Kidney (tissue), 22 donors: ENCODE measurements at places on chromosomes 1 and 21.

DNA sequence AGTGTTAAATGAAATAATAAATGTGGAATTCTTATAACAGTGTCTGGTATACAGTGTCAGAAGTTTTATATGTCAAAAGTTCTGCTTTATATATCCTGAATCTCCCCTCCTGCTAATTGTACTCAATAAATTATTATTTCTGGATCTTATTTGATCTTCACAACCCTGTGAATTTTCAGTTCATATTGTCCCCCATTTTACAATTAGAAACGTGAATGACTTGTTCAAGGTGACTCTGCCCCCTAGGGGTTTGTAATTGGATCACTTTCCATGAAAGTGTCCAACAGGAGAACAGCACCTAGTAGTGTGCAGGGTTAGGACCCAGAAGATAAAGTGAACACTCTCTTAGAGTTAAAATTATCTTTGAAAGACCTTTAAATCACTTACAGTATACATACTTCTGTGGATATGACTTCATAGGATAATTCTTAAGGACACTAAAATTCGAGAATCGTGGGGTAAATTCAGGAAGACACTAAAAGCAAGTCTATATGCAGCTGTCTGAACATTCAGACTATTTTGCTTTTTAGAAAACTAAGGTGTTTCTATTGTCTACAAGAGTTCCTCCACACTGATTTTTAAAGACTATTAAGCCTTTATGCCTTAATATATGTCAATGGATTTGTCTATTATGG lies 4.5 kb upstream of the DDR2 start:
- DNase-seq, result no peak

- peak; percentile 62 for DNase-seq
These were observed 113.7 kb upstream of the SLC35F3 start for GRCh38 chr1:233790662-233791371.

- peak; percentile 62 for DNase-seq
These were observed 15.0 kb downstream of the C1orf52 start for GRCh38 chr1:85244271-85245061.

GRCh38 chr21:18545908-18546307 lies 142.3 kb upstream of the TMPRSS15 start:
- DNase-seq, result no peak

GRCh38 chr1:15103211-15103610 lies 50.3 kb upstream of the TMEM51 start:
- DNase-seq, result no peak

GRCh38 chr21:21200939-21201615 lies 202.9 kb downstream of the NCAM2 start:
- no peak for DNase-seq

DNA sequence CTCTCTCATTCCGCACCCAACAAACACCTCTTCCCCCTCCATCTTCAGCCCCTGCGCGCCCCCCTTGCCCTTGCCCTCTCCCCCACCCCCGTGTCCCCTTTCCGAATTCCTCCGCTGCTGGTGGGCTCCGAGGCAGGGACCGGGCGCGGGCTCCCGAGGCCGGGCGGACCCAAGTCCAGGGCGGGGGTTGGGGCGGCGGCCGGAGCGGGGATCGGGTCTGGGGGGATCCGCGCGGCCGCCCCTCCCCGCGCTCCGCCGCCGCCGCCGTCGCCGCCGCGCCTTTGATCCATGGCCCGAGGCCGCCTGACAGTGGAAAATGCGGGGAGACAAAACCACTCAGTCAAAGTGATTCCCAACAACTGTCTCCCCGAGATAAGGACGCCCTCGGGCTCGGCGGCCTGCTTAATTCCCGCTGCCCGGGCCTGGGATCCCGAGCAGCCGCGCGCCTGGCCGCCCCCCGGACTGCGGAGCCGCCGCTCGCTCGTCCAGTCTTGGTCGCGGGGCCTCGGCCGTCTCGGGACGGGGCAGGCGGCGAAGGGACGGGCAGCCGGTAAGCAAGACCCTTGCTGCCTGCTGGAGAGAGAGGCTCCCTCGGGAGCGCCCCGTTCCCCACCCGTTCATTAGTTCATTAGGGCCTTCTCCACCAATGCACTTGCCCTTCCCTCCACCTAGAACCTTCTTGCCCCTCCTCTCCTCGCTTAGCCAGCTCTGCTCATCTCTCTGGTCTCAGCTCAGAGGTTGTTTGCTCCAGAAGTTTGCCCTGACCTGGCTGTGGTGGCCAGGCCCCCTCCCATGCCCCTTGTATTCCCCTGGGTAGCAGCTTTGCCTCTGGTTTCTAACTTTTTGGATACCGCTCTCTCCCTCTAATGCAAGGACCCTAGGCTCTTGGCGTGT lies 86.4 kb downstream of the PAX7 start:
- DNase-seq, result no peak

- no peak for DNase-seq
These were observed 286.9 kb upstream of the ADGRL2 start for GRCh38 chr1:81513796-81514354.

- DNase-seq, result no peak
These were observed 1.9 kb downstream of the GPSM2 start for GRCh38 chr1:108878678-108879077.

DNA sequence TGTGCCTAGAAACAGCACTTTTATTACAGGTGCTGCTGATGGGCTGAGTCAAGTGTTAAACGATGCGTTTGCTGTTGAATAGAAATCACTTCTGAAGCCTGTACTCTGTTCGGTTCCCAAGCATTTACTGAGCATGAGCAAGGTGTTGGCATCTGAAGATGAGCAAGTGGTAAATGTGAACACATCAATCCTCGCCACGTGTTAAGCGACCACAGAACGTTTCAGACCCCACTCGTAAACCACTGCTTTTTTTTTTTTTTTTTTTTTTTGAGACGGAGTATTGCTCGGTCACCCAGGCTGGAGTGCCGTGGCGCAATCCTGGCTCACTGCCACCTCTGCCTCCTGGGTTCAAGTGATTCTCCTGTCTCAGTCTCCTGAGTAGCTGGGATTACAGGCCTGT lies 241.2 kb downstream of the SETD4 start:
- no peak for DNase-seq

DNA sequence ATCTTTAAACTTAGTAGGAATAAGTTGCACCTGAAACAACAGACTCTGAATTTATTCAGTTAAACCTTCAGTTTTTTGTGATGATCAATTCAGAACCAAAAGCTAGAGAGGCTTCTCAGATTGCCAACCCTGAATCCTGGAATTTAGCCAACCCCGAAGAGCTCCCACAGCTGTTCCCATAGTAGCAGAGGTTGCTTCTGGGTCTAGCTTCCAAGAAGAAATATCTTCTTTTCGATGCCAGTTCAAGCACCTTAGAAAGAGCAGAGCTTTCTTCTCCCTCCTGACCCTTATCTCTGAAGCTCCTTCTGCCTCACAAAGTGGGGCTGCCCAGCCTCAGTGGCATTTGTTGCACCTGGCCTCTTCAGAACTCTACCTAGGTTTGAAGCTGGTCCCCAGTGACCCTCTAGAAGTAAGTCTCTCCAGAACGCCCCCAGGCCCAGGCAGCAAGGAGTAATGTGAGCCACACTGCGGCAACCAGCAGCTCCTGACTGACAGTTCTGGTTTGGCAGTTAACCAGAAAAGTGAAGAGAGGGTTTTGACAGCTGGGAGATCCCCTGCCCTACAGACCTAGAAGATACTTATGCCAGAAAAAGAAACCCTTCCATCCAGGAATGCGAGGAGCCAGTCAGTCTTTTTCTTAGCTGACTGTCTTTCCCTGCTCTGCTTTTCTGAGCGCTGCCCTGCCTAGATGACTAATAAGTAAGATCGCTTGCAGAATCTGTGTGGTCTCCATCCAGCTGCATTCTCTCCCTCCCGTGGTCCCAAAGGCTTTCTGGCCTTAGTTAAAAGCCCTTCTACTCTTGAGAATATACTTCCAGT lies 165.9 kb downstream of the ADGRL4 start:
- DNase-seq, result no peak

DNA sequence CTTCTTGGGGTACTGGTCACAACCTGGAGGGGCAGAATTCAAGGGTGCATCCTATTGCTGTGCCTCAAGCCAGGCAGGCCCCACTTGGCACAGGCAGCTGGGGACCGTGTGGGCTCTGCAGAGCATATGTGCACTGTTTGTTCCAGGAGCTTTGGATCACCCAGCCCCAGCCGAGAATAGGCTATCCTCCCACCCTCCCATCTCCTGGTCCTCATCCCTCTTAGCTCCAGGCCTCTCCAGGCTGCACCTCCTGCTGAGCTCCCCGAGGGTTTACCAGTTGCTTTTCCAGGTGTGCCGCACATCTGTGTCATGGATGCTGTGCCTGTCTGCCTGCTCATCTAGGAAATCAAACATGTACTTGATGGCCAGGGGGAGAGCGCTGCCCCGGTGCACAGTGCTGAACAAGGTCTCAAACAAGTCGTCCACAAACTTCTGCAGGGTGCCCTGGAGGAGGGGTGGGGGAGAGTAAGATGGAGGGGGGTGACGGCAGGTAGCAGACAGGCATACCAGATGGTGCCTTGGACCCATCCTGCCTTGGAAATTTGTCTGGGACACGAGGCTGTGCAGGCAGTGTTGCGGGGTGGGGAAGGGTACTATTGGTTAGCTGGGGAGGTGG lies 120.5 kb upstream of the CD34 start:
- no peak for DNase-seq

- no peak for DNase-seq
These were observed 5.9 kb upstream of the DPT start for GRCh38 chr1:168734946-168735345.

- DNase-seq, result no peak
These were observed 221.1 kb downstream of the LMO4 start for GRCh38 chr1:87549738-87550137.

DNA sequence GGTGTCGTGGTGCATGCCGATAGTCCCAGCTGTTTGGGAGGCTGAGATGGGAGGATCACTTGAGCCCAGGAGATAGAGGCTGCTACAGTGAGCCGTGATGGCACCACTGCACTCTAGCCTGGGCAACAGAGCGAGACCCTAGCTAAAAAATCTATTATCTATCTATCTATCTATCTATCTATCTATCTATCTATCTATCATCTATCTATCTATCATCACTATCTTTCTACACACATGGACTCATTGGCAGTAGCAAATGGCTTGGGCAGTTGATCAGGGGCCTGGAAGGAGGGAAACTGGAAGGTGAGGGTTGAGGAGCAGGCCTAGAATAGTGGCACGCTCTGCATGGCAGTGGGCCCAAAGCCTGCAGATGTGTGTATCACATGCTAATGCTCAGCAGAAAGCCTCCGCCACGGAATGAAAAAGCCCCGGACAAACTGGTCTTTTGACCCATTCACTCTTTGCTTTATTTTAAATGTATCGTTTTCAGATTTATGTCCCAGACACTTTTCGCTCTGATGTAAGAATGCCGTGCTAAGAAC lies 7.3 kb upstream of the HUNK start:
- no peak for DNase-seq

- DNase-seq, result peak; percentile 78
These were observed 101.8 kb downstream of the PRDM16 start for GRCh38 chr1:3170561-3171453.

- DNase-seq, result no peak
These were observed 102.7 kb downstream of the ZNF281 start for GRCh38 chr1:200306944-200307754.

GRCh38 chr1:47211796-47212269 lies 20.2 kb downstream of the TAL1 start:
- no peak for DNase-seq

GRCh38 chr1:36323636-36324352 lies at the start of gene EVA1B:
TSS of gene EVA1B (minus strand) at chr1:36323645. CDS start at chr1:36323037, 608 bp downstream.
- DNase-seq, result peak; percentile 94

DNA sequence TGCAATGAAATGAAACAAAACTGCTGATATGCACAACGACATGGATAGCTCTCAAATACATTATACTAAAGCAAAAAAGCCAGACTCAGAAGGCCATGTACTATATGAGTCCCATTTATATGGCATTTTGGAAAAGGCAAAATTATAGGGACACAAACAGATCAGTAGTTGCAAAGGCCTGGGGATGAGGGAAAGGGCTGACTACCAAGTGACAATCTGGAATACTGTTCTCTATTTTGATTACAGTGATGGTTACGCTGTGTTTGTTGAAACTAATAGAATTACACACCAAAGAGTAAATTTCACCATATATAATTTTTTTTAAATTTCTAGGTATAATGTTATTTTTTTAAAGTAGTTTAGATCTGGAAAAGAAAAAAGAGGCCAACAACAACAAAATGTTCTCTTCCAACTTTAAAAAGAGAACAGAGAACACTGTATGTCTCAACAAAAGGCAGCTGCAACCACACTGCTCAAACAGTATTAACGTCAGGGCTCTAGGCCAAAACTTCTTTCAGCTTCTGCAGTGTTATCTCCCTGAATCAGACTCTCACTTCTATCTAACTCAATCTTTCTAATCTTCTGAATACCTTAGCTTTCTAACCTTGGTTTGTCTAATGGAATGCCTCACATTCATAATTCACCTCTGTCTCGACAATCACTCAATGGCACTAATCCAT lies 75.8 kb downstream of the FOXJ3 start:
- no peak for DNase-seq

GRCh38 chr1:168499688-168500049 lies 44.1 kb downstream of the XCL2 start:
- no peak for DNase-seq
